ENCODE measurements at places on chromosomes 16 and 17. TPM values are rescaled to one million over a fixed set of nuclear protein-coding genes. Genes with fewer than 3 reads are reported as not detected.
A peak's percentile ranks its signal among the peaks of the same experiment; 100 is the strongest.

- H3K27ac ChIP-seq: no peak overlapping the region
- DNase-seq: no peak
- H3K27me3 ChIP-seq: 0 out of 2 replicates have a peak, but pooled peaks cover 1% of the 10 kb centered on the region
- H3K4me1 ChIP-seq: peaks cover 4% of the 10 kb centered on the region
- H3K36me3 ChIP-seq: no peaks in the 10 kb centered on the region
Observed at GRCh38 chr16:87235810-87236515, 81.2 kb downstream of the C16orf95 start.

The PRSS8 gene
- total RNA-seq: not detected

- H3K27me3 ChIP-seq: 0 out of 2 replicates have a peak, but pooled peaks cover 6% of the 10 kb centered on the region
- H3K36me3 ChIP-seq: no peaks in the 10 kb centered on the region
- H3K4me3 ChIP-seq: no peak overlapping the region
- DNase-seq: peak; percentile 94
- H3K27ac ChIP-seq: peak overlapping the region; percentile 63
- H3K4me1 ChIP-seq: peaks cover 10% of the 10 kb centered on the region
Observed at GRCh38 chr16:55116165-55116920, 185.7 kb downstream of the IRX5 start.

DNA sequence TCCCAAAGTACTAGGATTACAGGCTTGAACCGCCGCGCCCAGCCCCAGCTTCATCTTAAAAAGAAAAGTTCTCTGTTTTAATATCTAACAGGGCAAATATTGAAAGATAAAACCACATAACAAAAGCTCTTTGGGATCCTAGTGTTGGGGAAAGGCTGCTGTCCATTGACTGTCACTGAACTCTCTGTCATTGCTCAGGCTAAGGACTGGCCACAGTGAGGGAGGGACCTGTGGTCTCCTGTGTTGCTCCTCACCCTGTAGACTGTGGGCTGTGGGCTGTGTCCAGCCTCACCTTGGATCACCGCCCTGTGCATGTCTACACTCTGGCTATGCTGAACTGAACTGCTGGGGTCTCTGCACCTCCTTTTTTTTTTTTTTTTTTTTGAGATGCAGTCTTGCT is 11.3 kb upstream of the PYDC1 start:
- H3K4me3 ChIP-seq: no peak overlapping the region
- DNase-seq: no peak
- no peaks in the 10 kb centered on the region for H3K27me3 ChIP-seq

- no peak overlapping the region for H3K4me3 ChIP-seq
- DNase-seq: peak; percentile 17
- no peaks in the 10 kb centered on the region for H3K36me3 ChIP-seq
- H3K27me3 ChIP-seq: no peaks in the 10 kb centered on the region
- no peaks in the 10 kb centered on the region for H3K4me1 ChIP-seq
- no peak overlapping the region for H3K27ac ChIP-seq
Observed at GRCh38 chr16:9903-10665, 43.3 kb downstream of the POLR3K start.

GRCh38 chr17:78305801-78306200 is 54.1 kb downstream of the SOCS3 start:
- H3K36me3 ChIP-seq: no peaks in the 10 kb centered on the region
- H3K27me3 ChIP-seq: no peaks in the 10 kb centered on the region
- no peak overlapping the region for H3K4me3 ChIP-seq
- H3K27ac ChIP-seq: no peak overlapping the region
- no peaks in the 10 kb centered on the region for H3K4me1 ChIP-seq

DNA sequence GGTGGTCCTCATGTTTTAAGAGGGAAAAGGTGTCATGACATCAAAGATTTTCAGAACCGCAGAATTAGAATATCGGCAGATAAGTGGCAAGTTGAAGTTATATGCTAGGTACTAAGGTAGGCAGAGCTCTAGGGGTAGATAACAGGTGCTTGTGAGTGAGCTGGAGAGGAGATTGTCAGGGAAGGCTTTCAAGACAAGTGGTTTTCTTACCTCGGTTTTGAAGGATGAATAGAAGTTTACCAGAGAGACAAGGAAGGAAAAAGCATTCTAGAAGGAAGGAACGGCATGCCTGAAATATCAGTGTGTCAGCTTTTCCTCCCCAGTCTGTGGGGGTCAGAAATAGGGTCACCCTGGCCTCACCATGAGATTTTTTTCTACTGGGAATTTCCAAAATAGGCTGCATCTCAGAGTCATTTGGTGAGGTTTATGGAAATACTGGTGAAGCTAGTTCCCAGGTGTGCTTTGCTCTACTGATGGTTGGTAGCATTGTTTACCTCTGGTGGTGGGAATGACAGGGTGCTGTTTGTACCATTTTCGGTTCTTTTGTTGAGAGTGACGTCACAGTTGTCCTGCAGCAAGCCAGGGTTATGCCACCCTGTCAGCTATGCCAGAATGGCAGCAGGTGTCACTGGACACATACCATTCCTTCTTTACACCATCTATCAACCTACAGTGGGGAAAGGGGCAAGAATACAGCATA is 112.5 kb downstream of the MSI2 start:
- H3K27me3 ChIP-seq: no peaks in the 10 kb centered on the region
- H3K4me1 ChIP-seq: peaks cover 18% of the 10 kb centered on the region
- no peak for DNase-seq
- H3K4me3 ChIP-seq: no peak overlapping the region
